ENCODE measurements at places on chromosomes 1 and 21. TPM values are rescaled to one million over a fixed set of nuclear protein-coding genes. Genes with fewer than 3 reads are reported as not detected.

Gene S100A4
- total RNA-seq = 435 TPM

Gene E2F2
- total RNA-seq = 16.4 TPM

- DNase-seq = no peak
These were observed 34.5 kb downstream of the TMPRSS15 start for GRCh38 chr21:18369115-18369514.

DNA sequence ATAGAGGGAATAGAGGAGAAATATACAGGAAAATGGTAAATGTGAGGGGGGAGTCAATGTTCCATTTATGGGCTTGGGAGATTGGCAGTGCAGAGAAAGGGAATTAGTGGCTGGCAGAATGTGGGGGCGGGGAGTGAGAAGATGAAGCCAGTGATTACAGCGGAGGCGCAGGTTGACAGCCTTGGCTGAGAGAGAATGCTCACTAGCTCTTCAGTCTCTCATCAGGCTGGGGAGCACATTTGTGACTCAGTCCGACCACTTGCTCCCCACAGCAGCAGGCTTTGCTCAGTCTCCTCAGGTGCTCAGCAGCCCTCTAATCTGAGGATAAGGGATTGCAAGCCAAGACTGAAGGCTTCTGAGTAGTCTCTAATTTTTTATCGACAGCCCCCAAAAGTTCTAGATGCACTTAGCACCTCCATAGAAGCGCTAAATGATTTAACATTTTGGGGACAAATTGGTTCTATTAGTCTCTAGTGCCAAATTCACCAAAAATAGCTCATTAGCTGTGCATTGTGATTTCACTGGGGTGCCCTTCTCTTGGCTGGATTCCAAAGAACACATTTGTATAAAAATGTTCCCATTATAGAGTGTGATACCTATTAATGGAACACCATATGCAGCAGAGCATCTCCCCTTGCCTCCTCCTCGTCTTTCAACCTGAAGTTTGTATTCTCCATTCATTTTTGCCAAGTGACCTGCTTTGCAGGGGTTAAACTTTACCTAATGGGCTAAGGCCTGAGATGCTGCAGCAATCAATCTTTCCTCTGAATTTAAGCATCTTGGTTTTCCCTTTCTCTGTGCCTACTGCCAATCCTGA is 191.8 kb downstream of the ZNF326 start:
- no peak for DNase-seq

GRCh38 chr1:116904791-116905320 is 4.9 kb upstream of the PTGFRN start:
- DNase-seq = no peak

All from Peyer's patch (tissue), 4 donors.